Dorsolateral prefrontal cortex (tissue), 122 donors: ENCODE measurements at places on chromosomes 5 and 9.

DNA sequence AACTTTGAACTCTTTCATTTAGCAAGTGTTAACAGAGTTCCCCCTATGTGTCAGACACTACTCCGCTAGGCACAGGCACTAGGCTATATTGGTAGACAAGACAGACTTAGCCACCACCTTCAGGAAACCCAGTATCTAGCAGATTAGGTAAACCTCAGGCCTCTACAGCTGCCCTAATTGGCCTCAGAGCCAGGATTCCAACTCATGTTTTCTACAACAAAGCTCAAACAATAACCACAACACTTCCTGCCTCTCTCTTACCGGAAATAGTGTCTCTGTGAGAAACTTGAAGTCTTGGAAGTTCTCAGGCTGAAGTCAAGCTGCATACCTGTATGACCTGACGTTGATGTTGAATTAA, 116.6 kb upstream of the SLC44A1 start:
- no peak for DNase-seq

GRCh38 chr9:91758491-91758981, 191.5 kb downstream of the ROR2 start:
- DNase-seq = no peak

- DNase-seq = no peak
These were observed 56.3 kb upstream of the ELL2 start for GRCh38 chr5:96017951-96018350.

DNA sequence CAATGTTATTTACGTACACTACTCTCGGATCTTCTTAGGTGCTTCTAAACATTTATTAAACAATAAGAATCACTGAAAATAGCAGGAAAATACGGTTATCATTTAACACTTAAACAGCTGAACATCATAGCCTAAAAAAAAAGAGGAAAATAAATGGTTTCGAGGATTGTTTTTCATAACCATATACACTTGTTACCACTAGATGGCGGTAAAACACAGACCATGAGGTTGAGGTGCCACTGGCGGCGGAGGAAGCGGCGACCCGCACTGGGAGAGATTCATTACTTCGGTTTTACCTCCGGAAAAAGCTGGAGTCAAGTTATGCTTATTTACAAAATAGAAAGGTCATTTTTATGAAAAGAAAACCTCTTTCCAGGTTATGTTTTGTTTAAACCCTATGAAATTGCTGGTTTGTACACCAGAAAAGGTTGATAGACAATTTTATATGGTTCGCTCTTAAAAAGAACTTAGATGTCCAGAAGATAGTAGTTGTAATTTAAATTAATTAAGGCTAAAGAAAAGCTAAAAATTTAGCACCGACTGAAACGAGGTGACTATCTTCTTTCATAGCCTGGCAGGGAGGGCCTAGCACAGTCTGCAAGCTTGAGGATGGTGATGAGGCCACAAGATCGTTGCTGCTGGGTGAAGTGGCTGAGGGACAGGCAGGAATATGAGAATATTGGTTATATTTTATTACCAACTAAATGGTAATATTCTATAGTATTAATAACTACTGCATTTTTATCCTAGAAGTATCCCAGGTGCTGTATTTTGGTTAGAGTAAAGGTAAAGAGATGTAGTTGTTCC, 605.7 kb downstream of the RAB3C start:
- DNase-seq = peak; percentile 61
